Activated CD4-positive, alpha-beta memory T cell treated with anti-CD3 and anti-CD28 coated beads for 36 hours (primary cell): ENCODE measurements at places on chromosomes 7 and 10. TPM values are rescaled to one million over a fixed set of nuclear protein-coding genes. Genes with fewer than 3 reads are reported as not detected.

DNA sequence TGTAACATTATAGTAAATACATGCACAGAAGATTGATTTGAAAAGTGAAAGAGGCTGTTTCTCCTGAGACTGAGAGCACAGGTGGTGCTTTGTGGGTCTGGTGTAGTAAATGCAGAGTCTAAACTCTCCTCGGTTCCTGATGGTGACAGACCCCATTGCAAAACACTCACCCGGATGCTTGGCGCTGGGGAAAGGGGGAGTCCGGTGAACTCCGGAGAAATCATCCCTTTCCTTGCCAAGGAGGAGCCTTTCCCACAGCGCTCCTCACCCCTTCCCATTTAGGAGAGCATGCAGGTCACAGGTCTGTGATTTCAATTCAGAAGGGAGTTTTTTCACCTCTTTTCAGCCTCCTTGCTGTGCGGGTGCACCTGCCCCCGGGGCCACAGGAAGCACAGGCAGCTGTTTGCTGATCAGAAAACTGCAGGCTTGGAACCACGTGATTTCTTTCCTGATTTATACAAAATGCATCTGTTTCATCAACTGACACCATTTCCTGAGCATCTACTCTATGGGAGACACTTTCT is 75.6 kb upstream of the LYZL2 start:
- peak; percentile 65 for DNase-seq

- no peak for DNase-seq
Observed at GRCh38 chr10:5929442-5929841, 39.4 kb downstream of the FBH1 start.

The GRM3 gene
- not detected for total RNA-seq

DNA sequence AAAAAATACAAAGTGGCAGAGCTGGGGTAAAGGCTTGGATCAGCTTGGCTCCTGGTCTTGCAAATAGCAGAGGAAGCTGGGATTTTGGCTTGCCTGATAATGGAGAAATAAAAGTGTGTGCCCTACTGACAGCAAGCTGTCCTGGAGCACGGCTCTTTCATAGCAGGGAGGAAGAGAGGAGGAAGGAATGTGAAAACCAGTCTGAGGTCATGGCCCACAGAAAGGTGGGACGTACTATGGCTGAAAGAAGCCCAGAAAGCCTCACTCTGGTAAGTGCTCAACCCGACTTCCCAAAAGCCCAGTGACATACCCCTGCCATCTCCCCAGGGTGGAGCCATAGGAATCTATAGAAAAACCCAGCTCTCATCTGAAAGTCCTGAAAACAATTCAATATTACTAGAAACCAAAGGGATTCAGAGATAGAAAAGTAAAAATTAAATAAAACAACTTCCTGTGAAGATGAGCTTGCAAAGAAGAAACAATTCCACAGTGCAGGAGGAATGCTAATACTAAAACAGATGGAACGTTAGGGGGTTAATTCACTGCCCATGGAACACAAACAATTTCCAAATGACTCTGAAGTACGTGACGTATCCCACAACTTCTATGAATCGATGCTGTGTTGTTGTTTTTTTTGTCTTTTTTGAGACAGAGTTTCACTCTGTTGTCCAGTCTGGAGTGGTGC is 246.7 kb upstream of the PTN start:
- no peak for DNase-seq

The GPR158 gene
- not detected for total RNA-seq

GRCh38 chr7:157253850-157254249 is 83.0 kb upstream of the DNAJB6 start:
- no peak for DNase-seq

GRCh38 chr10:73576178-73576889 is 14.8 kb downstream of the USP54 start:
- no peak for DNase-seq

- no peak for DNase-seq
Observed at GRCh38 chr7:74334030-74334429, 44.8 kb downstream of the CLIP2 start.

The TLL2 gene
- 0.05 TPM for total RNA-seq

- DNase-seq = no peak
Observed at GRCh38 chr10:60778971-60779796, 906 bp downstream of the CDK1 start.

The UBE2D1 gene
- total RNA-seq = 14.5 TPM

The FGFR2 gene
- total RNA-seq = 0.05 TPM

- DNase-seq = no peak
Observed at GRCh38 chr10:69612760-69613159, 17.3 kb upstream of the FAM241B start.

- no peak for DNase-seq
Observed at GRCh38 chr7:35571611-35572240, 123.2 kb downstream of the HERPUD2 start.

The ADIRF gene
- total RNA-seq = not detected
